Fibroblast of upper back skin (primary cell): ENCODE measurements at places on chromosomes 2 and 18.

GRCh38 chr2:231530099-231531011, at the start of gene NMUR1:
Gene NMUR1, minus strand, starts transcription at chr2:231530445. Its CDS starts 84 bp downstream, at chr2:231530361.
- no peak for DNase-seq

DNA sequence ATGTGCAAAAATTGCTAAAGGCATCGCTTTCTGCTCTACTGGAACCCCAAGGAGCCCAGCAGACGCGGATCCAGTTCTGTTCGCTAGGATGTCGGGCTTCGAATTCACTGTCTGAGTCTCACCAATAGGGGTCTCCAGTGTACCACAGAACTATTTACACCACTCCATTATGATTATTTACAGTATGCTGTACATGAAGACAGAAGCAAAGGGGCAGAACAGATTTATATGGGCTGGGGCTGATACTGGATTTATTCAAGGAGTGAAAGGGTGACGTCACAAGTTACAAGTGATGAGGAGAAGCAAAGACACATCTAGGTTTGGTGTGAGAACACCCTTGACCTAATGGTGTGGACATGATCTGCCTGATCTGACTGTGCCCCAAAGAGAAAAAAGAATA, 185.3 kb upstream of the ATP5MC3 start:
- peak; percentile 44 for DNase-seq

DNA sequence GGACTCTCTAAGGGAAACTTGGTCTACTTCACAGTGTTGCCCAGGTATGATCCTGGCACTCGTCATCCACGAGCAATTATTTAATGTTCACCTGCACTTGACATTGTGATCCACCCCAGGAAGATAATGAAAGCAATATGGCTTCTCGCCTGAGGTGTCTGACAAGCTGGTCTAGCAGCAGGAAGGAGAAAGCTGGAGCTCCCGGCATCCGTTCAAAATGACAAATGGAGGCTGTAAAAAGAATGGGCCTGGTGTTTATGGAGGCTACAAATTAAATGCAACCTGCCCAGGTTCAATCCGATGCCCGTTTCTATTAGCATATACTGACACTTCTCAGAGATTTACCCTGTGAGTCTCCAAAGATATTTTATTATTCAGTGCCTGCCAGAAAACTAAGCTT, 317.6 kb downstream of the CTNNA2 start:
- no peak for DNase-seq

- DNase-seq: no peak
Measured at GRCh38 chr2:228774548-228774947, 496.5 kb downstream of the PID1 start.

GRCh38 chr18:41347057-41347456, 608.0 kb upstream of the PIK3C3 start:
- peak; percentile 92 for DNase-seq

DNA sequence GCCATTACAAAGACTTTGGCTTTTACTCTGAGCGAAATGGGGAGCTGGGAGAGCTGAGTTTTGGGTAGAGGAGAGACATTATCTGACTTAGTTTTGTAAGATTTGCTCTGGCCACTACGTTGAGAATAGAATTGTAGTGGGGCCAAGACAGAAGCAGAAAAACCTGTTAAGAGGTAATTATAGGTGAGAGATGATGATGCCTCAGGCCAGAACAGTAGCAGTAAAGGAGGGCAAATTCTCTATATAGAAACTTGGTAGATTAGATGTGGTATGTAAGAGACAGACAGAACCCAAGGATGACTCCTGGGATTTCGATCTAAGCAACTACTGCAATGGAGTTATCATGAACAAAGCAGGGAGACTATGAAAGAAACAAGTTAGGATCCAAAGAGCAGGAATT, 17.4 kb upstream of the CREB1 start:
- no peak for DNase-seq

DNA sequence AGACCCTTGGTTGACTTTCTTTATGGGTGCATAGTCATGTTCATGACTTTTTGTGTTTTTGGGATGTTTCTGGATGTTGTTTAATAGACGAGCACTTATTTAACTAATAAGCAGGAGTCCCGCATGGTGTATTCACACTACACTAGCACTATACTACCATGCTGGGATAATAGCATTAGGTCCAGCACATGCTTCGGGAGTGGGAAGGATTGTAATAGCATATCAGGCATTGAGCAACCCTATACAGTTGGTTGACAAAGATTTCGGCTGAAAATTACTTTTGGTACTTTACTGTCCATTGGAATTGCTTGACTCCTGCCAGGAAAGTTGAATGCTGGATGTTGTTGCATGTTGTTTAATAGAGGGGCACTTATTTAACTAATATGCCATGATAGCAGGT, 2.8 kb downstream of the SH3RF3 start:
- DNase-seq: no peak

DNA sequence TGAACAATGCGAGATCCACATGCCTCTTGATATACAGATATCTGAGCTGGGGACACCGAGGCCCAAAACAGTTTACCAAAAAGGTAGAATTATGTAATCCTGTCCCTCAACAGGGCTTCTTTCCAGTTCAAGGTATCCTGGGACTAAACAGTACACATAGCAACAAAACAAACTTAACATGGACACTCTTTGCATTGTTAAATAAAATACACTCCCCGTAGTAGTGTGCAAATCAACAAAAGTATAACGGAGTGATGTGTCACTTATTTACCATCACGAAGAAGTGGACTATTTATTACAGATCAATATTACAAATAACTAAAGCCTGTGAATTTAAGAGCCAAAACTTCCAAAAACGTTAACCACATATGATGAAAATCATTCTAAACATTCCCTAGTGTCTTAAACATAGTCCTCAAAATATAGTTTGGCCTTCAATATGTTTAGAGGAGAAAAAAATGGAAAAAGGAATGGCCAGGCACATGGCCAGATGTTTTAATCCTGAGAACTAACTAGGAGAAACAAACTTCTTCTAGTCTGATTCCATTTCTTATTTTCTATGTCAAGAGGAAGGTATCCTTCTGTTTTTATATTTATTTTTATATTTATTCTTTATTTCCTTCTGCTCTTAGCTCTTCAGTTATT, 377.5 kb downstream of the OSR1 start:
- DNase-seq: peak; percentile 36

- no peak for DNase-seq
Measured at GRCh38 chr2:59077026-59077725, 836.1 kb upstream of the FANCL start.

- no peak for DNase-seq
Measured at GRCh38 chr2:40169430-40169829, 282.5 kb downstream of the SLC8A1 start.

DNA sequence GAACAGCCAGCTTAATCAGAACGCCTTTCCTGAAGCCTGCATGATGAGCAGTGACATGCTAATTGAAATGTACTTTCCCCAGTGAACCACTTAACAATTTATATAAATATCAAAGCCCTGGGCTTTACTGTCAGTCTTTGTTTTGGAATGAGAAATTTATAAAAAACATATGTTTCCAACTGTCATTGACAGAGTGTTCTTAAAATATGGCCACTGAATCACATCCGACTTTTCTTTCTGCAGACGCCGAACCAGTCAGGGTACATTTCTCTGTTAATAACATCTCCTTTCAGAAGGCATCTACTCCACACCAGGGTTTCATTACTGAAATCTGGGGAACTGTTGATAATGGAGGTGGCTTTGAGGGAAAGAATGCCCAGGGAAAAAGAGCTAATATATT, 343.7 kb downstream of the INSIG2 start:
- peak; percentile 87 for DNase-seq
